ENCODE measurements at places on chromosomes 13 and 19.

DNA sequence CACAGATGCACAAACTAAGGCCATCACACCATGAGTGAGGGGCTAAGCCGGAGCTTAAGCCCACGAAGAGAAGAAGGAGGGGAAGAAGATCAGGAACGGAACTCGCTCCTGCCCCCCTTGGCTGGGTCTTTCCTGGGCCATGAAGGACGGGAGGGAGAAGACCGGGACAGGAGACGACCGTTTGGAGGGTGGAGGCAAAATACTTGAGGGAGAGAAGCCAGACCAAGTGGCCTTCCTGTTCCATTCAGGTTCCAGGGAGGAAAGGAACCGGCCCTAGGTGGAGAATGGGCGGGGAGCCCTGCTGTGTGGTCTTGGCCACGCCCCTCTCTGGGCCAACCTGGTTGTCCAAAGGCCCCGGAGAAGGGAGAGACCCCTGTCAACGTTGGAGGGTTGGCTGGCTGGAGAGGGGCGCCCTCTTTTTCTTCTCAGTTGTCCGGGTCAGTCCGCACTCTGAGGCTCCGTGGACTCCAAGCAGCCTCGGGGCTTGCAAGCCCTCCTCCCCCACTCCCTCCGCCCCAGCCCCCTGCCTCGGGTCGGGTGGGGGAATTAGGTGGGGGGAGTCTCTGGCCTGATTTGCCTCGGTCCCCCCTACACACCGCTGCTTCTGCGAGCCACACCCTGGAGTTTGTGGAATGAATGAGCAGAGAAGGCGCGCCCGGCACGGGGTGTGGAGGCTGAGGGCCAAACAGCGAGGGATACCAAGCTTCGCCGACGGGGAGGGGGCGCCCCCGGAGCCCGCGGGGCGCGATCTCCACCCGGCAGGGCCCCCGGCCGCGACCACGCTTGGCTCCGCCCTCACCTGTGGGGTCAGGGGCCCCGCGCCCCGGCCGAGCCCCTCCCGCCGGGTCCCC lies 757 bp downstream of the FBN3 start:
- DNase-seq = no peak

- DNase-seq = no peak
Observed at GRCh38 chr19:8367327-8368001, 3.5 kb downstream of the ANGPTL4 start.

DNA sequence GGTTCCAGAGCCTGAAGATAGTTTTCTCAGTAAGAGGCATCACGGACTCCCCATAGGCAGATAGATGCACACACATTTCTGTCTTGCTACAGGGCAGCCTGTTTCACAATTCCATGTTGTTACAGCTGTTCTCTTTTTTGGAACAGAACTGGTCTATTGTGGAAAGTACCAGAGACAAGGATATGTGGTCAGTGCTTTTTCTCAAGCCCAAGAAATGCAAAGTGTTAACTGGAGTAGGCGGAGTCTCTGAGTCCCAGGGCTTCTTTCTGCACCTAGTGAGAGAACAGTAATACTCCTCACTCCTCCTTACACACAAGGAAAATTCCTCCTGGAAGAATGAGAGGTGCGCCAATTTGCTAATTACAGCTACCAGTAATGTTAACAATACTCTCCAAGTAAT lies 141.6 kb upstream of the ARGLU1 start:
- DNase-seq = no peak

GRCh38 chr19:799076-799881 lies 2.0 kb downstream of the PTBP1 start:
- DNase-seq = no peak

DNA sequence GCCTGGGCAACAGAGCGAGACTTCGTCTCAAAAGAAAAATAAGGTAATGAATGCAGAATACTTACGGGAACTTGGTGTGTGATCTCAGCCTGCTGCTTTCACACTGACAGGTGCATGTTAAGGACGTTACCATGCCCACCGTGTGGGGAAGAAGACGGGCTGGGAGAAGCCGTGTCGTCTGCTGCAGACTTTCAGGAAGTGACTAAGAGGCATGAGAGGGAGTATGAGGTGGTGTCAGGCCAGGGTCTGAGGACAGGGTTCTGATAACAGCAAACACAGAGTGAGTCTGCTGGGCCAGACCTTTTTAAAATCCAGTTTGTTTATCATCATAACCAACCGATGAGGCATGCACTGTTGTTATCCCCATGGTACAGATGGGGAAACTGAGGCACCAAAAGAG lies 13.6 kb upstream of the GALP start:
- no peak for DNase-seq

GRCh38 chr13:39862900-39863299 lies 207.4 kb downstream of the COG6 start:
- DNase-seq = no peak

GRCh38 chr13:99821741-99822140 lies 149.8 kb downstream of the ZIC5 start:
- no peak for DNase-seq

GRCh38 chr13:99406799-99407201 lies 94.5 kb upstream of the TM9SF2 start:
- DNase-seq = no peak

- peak; percentile 97 for DNase-seq
Observed at GRCh38 chr19:53431399-53432087, at the start of gene ZNF761. ZNF761 (plus strand) TSS chr19:53431984; CDS start chr19:53447269, 15,285 bp downstream.

GRCh38 chr19:49491030-49491803 lies 3.8 kb downstream of the RPL13A start:
- no peak for DNase-seq

- peak; percentile 43 for DNase-seq
Observed at GRCh38 chr19:48501494-48502349, 9.9 kb downstream of the LMTK3 start.

DNA sequence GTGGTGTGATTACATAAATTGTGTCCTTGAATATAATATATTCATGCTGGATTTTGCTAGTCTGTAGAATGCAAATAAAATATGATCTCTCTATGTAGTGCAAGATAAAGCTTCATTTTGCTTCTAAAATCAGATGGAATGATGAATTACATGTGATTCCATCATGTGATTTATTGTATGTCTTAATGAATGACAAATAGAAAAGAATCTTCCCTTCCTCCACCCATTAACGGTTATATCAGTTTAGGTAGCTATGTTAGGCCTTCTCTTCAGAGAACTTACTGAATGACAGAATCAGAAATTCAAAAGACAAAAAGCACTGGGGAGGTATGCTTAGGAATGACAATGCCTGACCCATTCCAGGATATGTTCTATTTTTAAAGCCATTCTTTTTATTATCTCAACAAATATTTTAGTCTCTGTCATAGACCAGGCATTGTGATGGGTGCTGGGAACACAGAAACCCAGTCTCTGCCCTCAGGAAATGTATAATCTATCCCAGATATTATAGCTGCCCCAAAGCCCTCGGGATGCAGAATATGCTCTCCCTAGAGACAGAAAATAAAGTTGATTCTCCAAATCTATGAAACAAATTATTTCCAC lies 90.6 kb downstream of the TEX26 start:
- no peak for DNase-seq

DNA sequence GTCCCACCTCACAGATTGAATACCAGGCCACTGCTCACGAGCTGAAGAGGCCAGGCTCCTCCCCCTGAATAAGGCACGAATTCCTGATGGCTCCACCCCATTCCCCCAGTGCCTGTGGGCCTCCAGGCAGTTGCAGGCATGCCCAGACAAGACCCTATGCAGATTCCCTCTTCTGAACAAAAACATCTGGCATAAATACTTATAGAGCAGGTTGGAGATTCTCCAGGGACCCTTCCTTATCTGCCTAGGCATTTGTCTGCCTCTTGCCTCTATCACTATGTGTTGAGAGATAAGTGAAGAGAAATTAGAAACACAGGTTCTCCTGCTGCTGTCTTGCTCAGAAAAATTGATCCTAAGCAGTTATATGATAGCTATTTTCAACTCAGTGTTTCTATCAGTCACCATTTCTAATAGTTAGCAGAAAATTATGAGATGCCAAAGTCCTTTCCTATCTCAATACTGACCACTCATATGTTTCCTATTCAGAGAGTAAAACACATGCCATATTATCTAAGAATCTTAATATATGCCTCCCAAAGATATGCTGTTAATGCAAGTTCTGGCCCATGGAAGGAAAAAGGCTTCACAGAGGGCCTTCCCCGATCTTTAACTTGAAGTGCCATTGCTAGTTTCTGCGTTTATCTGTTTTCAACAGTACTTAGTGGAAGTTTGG lies 364.0 kb downstream of the KCTD12 start:
- no peak for DNase-seq

DNA sequence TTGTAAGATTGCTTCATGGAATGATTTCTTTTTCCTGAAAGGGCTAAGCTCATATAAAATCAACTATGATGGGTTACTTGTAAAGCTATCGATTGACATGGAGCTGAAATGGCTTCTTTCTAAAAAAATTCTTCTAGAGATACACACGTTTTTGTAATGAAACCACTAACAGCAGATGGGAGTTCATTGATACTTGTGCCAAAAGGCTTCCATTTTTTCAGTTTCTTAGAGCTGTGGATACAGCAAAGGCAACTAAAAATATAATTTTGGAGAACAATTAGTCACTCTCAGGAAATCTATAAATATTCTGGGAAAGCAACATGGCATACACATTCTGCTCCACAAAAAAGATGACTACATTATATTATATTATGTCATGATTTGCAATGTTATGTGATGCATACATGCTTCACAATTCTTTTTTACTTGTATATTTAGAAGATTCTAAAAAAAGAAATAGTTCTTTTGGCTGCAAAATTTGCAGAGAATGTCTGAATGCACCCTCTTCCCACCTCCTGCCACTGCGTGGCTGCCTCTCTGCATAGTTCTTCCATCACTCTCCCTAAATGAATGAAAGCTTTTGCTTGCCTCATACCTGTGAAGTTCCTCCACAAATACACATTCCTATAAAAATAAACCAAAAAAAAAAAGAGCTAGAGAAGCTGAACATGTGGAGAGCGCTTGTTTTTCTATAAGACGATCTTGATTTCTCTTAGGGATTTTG lies 802.5 kb downstream of the EFNB2 start:
- DNase-seq = no peak

DNA sequence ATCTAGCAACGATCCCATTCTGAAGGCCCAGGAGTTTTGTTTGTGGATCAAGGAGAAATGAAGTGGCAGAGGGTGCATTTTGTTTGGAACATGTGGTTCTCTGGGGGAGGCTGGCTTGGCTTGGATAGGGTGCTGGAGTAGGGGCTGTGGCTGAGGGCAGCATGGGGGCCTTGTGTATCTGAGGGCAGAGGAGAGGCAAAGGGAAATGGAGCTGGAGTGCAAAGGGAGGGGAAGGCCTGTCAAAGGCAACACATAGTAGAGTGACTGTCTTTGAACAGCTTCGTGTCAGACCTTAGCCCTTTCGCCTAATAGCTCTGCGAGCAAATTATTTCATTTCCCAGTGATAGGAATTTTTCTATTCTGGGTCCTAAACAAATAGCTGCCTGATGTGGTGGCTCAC lies 187.2 kb downstream of the KCNRG start:
- no peak for DNase-seq

- DNase-seq = no peak
Observed at GRCh38 chr13:111275382-111275781, 45.1 kb upstream of the TEX29 start.

DNA sequence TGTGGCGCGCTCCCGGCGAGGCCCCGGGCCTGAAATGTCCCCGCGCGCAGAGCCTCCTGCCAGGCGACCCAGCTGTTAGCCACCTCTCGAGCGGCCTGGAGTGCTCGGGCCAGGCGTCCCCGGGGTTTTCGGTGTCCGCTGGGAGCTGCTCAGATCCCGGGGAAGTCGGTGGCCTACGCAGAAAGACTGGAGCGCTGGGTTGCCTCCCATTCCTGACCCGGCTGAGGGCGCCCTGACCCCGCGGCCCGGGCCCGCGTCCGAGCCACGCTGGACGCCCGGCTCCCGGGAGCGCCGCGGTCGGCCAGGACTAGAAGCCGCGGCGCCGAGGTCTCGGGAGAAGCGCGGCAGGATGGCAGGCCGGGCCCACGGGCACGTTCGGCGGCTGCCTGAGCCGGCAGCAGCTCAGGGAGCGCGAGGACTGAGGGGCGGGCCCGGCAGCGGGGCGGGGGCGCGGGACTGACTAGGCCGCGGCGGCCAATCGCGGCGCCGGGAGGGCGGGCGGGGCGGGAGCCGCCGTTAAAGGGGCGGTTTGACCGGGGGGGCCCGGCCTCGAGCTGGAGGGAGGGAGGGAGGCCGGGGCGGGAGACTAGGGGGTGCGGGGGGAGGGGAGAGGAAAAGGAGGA lies 1.3 kb upstream of the ZIC2 start:
- no peak for DNase-seq

DNA sequence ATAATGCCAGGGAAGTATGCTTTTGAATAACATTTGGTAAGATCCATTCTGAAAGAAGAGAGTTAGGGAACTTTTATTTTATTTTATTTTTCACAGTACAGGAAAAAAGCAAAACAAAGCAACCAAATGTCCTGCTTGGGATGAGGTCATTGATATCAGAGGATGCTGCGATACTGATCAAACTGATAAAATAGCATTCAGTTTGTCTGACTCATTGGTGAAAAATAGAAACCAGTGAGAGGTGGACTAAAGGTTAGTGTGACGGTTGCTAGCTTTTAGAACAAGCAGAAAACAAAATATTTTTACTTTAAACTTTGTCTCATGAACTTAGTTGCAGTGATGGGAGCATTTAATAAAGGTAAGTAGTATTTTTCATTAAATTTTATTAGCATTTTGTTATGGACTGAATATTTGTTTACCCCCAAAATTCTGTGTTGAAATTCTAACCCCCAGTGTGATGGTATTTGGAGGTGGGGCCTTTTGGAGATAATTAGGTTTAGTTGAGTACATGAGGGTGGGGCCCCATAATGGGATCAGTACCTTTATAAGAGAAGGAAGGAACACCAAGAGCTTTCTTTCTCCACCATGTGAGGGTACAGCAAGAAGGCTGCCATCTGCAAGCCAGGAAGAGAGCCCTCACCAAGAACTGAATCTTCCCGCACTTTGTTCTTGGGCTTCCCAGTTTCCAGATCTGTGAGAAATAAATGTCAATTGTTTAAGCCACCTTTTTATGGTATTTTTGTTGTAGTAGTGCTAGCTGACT lies 37.3 kb downstream of the ITGBL1 start:
- no peak for DNase-seq

DNA sequence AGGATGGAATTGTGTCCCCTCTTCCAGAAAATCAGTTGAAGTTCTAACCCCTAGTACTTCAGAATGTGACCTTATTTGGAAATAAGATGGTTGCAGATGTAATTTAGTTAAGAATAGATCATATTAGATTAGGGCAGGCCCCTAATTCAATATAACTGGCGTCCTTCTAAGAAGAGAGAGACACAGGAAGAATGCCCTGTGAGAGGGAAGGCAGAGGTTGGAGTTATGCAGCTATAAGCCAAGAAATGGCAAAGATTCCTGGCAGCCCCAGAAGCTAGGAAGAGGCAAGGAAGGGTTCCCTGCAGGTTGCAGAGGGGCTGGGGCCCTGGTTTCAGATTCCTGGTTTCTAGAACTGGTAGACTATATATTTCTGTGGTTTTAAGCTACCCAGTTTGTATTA lies 30.0 kb downstream of the HS6ST3 start:
- no peak for DNase-seq

- no peak for DNase-seq
Observed at GRCh38 chr13:29845440-29846056, 4.9 kb downstream of the UBL3 start.

GRCh38 chr19:31545777-31546176 lies 196.5 kb upstream of the TSHZ3 start:
- DNase-seq = no peak

- no peak for DNase-seq
Observed at GRCh38 chr19:44587963-44588770, 25.2 kb upstream of the IGSF23 start.

Data from stimulated activated CD4-positive, alpha-beta T cell treated with anti-CD3 and anti-CD28 coated beads, Interleukin-15, amount 100 ng/mL, for 1 hour (primary cell).